ENCODE measurements at places on chromosomes 5 and 9. TPM values are rescaled to one million over a fixed set of nuclear protein-coding genes. Genes with fewer than 3 reads are reported as not detected.

- no peaks in the 10 kb centered on the region for H3K27me3 ChIP-seq
- peaks cover 9% of the 10 kb centered on the region for H3K4me1 ChIP-seq
- no peak for DNase-seq
Observed at GRCh38 chr9:133094842-133095393, 26.1 kb downstream of the RALGDS start.

DNA sequence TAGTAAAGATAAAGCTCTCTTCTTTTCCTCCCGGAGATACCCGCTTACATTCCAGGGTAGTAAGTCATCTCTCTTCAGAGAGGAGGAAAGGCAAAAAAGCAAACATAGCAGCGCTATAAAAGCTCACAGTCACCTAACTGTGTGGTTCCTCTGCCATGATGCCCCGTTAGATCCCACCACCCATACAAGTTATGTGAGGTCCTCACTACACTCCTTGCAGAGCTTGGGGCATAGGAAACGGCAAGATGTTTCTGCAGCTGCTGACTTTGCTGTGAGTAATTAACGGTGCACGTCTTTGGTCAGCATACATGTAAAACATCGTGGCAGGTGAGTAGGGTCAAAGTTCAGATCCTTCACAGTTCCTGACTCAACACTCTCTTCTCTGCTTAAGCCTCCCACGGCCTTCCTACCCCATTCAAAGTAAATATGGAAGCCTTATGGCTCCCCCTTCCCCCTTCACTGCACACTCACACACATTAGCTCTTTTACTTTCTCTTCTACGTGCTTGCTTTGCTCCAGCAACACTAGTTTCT, 218.9 kb downstream of the DIRAS2 start:
- H3K4me1 ChIP-seq, result no peaks in the 10 kb centered on the region
- H3K4me3 ChIP-seq, result no peak overlapping the region
- H3K36me3 ChIP-seq, result no peaks in the 10 kb centered on the region
- H3K27ac ChIP-seq, result no peak overlapping the region
- DNase-seq, result no peak
- H3K27me3 ChIP-seq, result no peaks in the 10 kb centered on the region

DNA sequence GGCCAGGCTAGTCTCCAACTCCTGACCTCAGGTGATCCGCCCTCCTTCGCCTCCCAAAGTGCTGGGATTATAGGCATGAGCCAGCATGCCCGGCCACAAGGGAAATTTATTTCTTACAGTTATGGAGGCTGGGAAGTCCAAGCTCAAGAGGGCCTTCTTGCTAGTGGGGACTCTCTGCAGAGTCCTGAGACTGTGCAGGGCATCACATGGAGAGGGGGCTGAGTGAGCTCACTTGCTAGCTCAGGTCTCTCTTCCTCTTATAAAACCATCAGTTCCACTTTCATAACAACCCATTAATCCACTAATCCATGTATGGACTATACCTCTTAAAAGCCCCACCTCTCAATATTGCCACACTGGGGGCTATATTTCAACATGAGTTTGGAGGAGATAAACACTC, 5.1 kb upstream of the SPIN1 start:
- H3K36me3 ChIP-seq, result no peaks in the 10 kb centered on the region
- peaks cover 6% of the 10 kb centered on the region for H3K4me1 ChIP-seq
- no peak for DNase-seq
- no peak overlapping the region for H3K4me3 ChIP-seq
- H3K27me3 ChIP-seq, result no peaks in the 10 kb centered on the region
- no peak overlapping the region for H3K27ac ChIP-seq

- H3K4me3 ChIP-seq, result no peak overlapping the region
- H3K4me1 ChIP-seq, result peaks cover 18% of the 10 kb centered on the region
- H3K36me3 ChIP-seq, result no peaks in the 10 kb centered on the region
- H3K27me3 ChIP-seq, result no peaks in the 10 kb centered on the region
Observed at GRCh38 chr5:140318792-140319191, 15.9 kb upstream of the PFDN1 start.

DNA sequence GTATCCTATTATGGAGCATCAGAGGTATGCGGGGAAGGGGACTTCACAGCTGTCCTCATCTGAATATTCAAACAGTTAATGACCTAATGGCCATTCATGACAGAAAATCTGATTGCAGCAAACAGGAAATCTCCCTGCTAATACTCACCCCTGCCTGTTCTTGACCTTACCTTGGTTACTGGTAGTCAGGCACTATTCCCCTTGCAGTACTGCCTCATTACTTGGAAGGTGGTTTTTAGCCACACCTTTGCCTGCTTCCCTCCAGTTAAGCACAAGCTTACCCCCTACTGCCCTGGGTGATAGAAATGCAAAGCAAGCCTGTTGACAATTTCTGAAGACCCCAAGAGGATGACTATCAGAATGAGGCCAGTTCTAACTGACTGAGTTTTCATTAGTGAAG, 332.4 kb downstream of the NTRK2 start:
- DNase-seq, result no peak
- H3K27ac ChIP-seq, result no peak overlapping the region
- H3K4me3 ChIP-seq, result no peak overlapping the region
- H3K36me3 ChIP-seq, result no peaks in the 10 kb centered on the region

DNA sequence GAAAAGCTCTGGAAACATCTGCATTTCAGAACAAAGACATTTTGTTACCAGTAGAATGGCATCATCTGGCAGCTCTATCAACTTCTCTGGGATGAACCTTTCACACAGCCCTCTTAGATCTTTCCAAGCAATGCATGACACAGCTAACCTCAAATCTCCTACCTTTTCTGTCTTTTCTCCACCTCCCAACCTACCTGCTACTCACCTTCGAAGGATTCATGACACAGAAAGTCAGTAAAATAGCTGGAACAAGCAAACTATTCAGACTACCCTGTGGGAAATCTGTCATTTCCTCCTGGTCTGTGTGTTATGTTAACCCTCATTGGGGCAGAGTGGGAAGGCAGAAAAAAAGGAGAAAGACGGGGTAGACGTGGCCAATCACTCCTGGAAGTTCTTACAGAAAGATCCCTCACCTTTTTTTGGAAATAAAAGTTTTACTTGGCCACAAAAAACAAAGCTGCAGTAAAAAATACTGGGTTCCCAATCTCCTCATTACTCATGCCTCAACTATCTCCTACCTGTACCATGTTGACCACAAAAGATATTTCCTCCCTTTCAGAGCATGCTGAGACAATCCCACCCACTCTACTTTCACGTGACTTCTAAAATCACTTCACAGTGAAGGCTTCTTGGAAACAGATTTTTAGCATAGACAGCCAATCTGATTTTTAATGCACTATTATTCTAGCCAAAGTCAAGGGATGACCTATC, 362.1 kb upstream of the RFX3 start:
- no peak overlapping the region for H3K27ac ChIP-seq
- H3K36me3 ChIP-seq, result no peaks in the 10 kb centered on the region
- no peak overlapping the region for H3K4me3 ChIP-seq
- H3K27me3 ChIP-seq, result no peaks in the 10 kb centered on the region
- H3K4me1 ChIP-seq, result no peaks in the 10 kb centered on the region
- no peak for DNase-seq

DNA sequence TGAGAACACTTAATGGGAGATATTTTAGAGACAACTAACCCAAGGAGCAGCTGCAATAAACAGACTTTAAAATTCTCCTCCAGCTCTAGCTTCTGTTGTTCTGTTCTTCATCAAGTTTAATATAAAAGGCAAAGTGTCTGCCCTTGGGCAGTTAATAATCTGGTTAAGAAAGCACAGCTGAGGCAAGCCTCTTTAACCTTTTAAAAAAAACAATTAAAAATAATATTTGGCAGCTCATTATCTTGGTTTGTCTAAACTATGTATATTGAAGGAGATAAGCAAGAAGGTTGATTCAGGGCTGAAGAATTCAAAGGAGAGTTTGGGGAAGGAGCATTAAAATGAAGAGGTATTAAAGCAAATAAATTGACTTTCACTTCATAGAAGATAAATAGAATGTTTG, 75.4 kb downstream of the TSSK1B start:
- DNase-seq, result no peak
- no peak overlapping the region for H3K27ac ChIP-seq
- peaks cover 19% of the 10 kb centered on the region for H3K4me1 ChIP-seq
- H3K27me3 ChIP-seq, result no peaks in the 10 kb centered on the region
- no peak overlapping the region for H3K4me3 ChIP-seq
- H3K36me3 ChIP-seq, result no peaks in the 10 kb centered on the region

- no peak overlapping the region for H3K27ac ChIP-seq
- peaks cover 4% of the 10 kb centered on the region for H3K27me3 ChIP-seq
- no peaks in the 10 kb centered on the region for H3K4me1 ChIP-seq
- H3K36me3 ChIP-seq, result no peaks in the 10 kb centered on the region
- DNase-seq, result no peak
Observed at GRCh38 chr5:136655468-136655867, 290.1 kb upstream of the TRPC7 start.

- no peaks in the 10 kb centered on the region for H3K36me3 ChIP-seq
- H3K27ac ChIP-seq, result no peak overlapping the region
- H3K4me3 ChIP-seq, result no peak overlapping the region
- no peak for DNase-seq
Observed at GRCh38 chr5:151087486-151087885, 6.7 kb upstream of the TNIP1 start.

DNA sequence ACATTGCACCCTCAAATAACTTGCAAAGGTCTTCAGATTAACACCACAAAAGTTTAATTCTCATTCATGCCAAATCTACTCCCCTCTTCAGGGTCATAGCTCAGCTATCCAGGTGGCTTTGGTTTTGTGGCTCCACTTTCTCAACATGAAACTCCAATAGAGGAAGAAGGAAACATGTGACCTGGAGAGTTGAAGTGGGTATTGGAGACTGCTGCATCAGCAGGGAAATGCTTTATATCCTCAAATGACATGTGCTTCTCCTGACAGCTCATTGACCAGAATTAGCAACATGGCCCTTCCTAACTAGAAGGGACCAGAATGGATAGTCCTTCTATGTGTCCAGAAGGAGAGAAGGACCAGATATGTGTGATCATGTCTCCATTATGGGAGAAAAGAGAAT, 73.6 kb downstream of the TLR4 start:
- H3K4me1 ChIP-seq, result peaks cover 4% of the 10 kb centered on the region
- H3K4me3 ChIP-seq, result no peak overlapping the region
- no peaks in the 10 kb centered on the region for H3K36me3 ChIP-seq
- H3K27ac ChIP-seq, result no peak overlapping the region
- no peaks in the 10 kb centered on the region for H3K27me3 ChIP-seq

GRCh38 chr5:95130941-95131340, 154.0 kb downstream of the MCTP1 start:
- no peaks in the 10 kb centered on the region for H3K27me3 ChIP-seq
- H3K4me1 ChIP-seq, result no peaks in the 10 kb centered on the region
- no peaks in the 10 kb centered on the region for H3K36me3 ChIP-seq
- H3K4me3 ChIP-seq, result no peak overlapping the region
- DNase-seq, result peak; percentile 30

DNA sequence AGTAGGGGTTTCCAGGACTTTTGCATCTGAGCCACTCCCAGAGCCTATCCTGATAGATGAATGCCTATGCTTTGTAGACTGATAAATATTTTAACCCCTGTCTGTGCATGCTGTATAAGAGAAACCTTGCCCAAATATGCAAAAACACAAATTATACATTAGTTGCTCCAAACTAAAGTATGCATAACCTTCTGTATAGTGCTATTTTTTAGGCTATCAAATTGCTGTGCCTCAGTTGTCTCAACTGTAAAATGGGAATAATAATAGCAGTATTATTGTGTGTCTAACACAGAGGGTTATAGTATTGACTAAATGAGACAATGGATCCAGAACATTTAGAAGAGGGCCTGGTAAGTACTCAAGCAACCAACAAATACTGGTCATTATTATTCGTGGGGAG, 117.7 kb downstream of the LIFR start:
- no peak overlapping the region for H3K27ac ChIP-seq
- no peaks in the 10 kb centered on the region for H3K27me3 ChIP-seq
- no peak for DNase-seq
- peaks cover 13% of the 10 kb centered on the region for H3K4me1 ChIP-seq

GRCh38 chr5:1744393-1745122, 55.1 kb downstream of the MRPL36 start:
- DNase-seq, result no peak
- no peak overlapping the region for H3K27ac ChIP-seq
- H3K36me3 ChIP-seq, result no peaks in the 10 kb centered on the region
- H3K4me3 ChIP-seq, result no peak overlapping the region
- H3K4me1 ChIP-seq, result no peaks in the 10 kb centered on the region
- H3K27me3 ChIP-seq, result no peaks in the 10 kb centered on the region

DNA sequence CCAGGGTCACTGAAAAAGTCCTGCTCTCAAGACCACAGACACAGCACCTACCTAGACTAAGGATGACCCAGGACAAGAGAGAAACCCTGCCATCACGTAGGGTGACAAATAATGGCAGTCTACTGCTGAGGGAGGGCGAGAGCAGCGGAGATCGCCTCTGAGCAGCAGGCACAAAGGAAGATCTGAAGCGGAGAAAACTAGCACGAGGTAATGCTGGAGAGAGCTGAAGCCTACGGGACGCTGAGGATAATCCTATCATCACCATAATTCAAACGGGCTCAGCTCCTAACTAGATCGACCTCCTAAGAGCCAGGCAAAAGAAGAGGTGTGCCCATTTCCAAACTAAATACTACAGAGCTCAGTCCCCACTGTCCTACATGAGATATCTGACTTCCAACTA, 41.3 kb downstream of the FBXO10 start:
- no peaks in the 10 kb centered on the region for H3K4me1 ChIP-seq
- DNase-seq, result no peak

GRCh38 chr5:141870871-141871270, 7.3 kb downstream of the PCDH1 start:
- H3K27me3 ChIP-seq, result peaks cover 4% of the 10 kb centered on the region
- H3K4me3 ChIP-seq, result no peak overlapping the region
- peaks cover 34% of the 10 kb centered on the region for H3K4me1 ChIP-seq

- H3K36me3 ChIP-seq, result no peaks in the 10 kb centered on the region
- no peak overlapping the region for H3K27ac ChIP-seq
- no peak overlapping the region for H3K4me3 ChIP-seq
- no peak for DNase-seq
- no peaks in the 10 kb centered on the region for H3K27me3 ChIP-seq
Observed at GRCh38 chr9:5482194-5482593, 28.1 kb upstream of the PDCD1LG2 start.

GRCh38 chr5:13831351-13831750, 113.1 kb downstream of the DNAH5 start:
- DNase-seq, result no peak
- H3K4me3 ChIP-seq, result no peak overlapping the region
- H3K36me3 ChIP-seq, result no peaks in the 10 kb centered on the region

DNA sequence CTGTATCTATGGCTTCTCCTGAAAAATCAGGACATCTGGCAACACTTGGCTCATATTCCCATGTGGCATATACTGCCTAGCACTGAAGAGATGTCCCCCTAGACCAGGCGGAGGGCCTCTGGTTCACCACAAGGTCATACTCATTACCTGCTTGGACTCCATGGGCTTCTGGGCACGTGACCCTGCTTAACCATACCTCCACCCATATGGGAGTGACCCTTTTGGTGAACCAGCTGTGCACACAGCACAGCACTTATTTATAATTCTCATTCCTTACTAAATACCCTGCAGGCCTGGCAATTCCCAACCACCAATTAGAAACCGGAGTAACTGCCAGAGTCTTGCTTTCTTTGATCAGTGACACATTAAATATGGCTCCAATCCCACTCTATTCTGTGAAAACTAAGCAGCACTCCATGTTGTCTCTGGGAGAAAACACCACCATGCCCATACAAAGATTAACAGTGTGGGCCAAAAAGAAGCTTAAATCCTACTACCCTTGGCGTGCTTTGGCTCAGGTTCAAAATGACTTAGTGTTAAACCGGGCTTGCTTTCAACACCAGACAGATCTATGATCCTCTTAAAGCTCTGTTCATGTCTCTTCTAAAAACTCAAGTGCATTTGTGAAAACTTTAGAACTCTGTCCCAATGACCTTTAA, 57.7 kb downstream of the MTMR12 start:
- no peak for DNase-seq
- peaks cover 12% of the 10 kb centered on the region for H3K4me1 ChIP-seq
- no peak overlapping the region for H3K27ac ChIP-seq
- H3K4me3 ChIP-seq, result no peak overlapping the region

The SLF1 gene
- 5.5 TPM for total RNA-seq

The IFNA17 gene
- total RNA-seq, result not detected

The PDCD1LG2 gene
- 3.0 TPM for total RNA-seq

The CCDC171 gene
- 1.1 TPM for total RNA-seq

The CXXC5 gene
- 31.9 TPM for total RNA-seq

The ITGA2 gene
- total RNA-seq, result 0.92 TPM

Data from heart left ventricle (tissue), 16 donors.